ENCODE measurements at places on chromosomes 12 and 14.
A peak's percentile ranks its signal among the peaks of the same experiment; 100 is the strongest.

DNA sequence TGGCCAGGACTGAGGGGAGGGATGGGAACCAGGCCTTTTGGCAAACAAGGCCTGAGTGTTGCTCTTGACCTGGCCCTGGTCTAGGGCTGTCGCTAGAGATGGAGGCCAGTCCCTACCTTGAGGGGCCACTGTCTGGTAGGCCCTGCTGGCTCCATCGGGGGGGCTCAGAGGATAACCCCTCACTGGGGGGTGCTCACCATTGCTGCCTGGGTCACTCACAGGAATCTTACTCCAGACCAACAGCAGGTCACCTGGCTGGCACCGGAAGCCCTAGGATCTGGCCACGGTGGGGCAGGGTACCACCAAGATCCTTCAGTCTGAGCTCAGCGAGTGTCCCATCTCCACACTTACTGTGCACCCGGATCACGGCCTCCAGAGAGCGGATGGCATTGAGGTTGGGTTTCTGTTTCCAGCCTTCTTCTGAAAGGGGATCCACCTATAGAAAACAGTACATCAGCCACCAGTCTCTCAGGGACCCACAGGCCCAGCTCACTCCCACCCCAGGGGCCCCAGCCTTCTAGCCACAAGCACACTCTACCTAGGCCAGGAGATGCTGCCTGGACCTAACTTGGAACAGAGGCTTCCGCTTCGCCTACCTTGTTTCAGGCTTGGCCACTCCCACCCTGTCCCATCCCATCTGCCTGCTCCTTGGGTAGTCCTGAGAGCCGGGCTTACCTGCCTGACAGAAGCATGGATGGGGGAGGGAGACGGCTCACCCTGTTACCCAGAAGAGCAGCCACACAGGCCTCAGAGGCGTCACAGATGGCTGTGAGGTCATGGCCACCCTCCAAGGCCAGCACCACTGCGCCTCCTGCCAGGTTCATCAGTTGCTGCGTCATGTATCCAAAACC lies 12.2 kb downstream of the SLC48A1 start:
- DNase-seq: no peak

- DNase-seq: no peak
Observed at GRCh38 chr12:39835517-39836489, 216.2 kb upstream of the ABCD2 start.

- peak; percentile 49 for DNase-seq
Observed at GRCh38 chr14:22646570-22647254, 2.6 kb upstream of the OR6J1 start.

DNA sequence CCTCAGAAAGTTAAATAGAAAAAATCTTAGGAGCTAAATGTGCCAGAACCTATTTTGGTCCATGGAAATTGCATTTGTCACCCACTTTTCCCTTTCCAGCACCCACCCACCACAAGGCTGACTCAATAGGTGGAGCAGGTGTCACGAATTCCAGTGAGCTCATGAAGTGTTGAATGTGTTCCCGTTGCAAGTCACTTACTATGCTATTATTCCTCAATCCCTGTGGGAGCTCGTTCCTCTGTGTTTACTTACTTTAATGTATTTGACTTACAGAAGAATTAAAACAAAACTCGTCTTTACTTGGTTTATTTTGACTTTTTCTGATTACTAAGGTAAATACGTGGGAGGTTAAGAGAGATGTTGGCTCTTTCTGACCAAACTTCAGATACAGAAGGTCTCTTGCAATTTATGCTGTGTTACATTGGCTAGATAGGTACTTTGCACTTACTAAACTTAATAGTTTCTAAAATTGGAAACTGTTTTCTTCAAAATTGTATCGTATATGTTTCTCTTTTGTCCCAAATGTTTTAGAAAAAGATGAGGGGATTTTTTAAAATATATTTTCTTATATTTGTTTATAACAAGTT lies 269.4 kb upstream of the NOVA1 start:
- DNase-seq: peak; percentile 94

DNA sequence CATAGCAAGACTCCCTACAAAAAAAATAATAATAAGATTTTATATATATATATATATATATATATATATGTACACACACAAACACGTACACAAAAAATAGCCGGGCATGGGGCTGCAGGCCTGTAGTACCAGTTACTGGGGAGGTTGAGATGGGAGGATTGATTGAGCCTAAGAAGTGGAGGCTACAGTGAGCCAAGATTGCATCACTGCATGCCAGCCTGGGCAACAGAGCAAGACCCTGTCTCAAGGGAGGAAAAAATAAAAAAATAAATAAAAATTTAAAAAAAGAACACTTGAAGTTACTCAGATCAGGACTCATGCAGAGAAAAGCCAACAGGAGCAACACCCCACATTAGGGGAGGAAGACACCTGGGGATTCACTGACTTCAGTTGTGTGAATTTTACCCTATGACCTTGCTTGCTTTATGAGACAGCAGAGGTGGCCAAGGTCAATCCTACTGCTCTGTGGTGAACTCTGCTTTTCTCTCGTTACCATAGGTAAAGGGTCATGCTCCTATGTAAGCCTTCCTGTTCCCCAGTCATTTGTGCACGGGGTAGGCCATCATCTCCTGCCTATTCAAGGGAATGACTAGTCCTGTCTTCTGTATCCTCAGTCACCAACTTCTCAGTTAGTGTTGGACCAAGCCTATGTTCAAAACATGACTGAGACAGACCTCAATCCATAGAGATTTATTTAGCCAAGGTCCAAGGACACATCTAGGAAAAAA lies 1119.8 kb upstream of the TMEM132C start:
- DNase-seq: no peak

- DNase-seq: no peak
Observed at GRCh38 chr14:102872020-102872419, 50.4 kb upstream of the AMN start.
